ENCODE measurements at places on chromosomes 11 and 22.

DNA sequence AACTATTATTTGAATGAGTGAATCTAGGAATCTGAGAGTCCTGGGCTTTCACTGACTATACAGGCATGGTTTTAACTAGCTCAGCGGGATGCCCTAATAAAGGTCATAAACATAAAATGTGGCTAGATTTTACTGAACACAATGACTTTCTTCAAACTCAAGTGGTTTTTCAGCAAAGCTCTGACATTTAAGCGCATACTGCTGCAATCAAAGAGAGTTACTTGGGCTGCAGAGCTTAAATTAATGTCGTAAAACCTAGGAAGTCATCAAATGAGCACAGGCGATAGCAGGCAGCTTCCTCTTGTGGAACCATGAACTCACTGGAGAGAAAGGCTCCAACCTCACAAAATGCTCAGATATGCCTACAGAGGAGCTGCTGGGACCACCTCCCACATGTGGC lies 6.7 kb downstream of the CSNK2A3 start:
- no peak for ATAC-seq

DNA sequence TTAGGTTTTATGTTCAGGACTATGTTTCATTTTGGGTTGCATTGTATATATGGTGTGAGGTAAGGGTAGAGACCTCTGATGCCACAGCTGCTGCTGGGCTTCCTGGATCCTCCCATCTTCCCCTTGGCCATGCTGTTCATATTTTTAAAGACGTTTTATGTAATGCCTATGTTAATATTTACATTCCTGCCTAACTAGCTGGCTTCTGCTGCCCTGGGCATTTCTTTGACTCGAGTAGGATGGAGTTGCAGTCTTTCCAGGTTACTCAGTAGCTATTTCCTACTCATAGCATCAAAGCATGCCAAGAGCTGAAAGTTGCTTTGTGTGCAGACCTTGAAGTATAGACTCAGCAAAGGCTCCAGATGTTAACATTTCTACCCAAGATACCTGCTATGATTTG lies 220.5 kb upstream of the CADM1 start:
- no peak for ATAC-seq

DNA sequence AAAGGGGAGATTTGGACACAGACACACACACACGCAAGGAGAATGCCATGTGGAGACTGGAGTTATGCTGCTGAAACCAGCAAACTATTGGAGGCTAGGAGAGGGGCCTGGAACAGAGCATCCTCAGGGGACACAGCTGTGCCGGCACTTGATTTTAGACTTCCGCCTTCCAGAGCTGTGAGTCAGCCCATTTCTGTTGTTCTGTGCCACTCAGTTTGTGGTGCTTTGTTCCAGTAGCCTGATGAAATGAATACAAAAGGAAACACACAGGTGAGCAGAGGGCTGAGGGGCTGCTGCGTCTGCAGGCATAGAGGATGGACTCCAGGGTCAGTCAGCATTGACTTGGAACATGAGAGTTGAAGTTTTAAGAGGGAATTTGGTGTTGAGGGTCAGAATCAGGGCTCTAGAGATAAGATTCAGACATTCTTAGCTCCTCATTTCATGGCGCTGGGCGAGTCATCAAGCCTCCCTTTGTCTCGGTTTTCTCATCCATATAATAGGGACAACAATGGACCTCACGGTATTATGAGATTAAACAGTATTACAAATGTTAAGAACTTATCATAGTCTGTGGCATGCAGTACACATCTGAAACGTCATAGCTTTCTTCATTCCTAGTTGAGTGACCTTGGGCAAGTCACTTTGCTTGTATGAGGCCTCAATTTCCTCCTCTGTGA lies 191.0 kb downstream of the MIAT start:
- no peak for ATAC-seq

GRCh38 chr11:11306855-11307254 lies 46.2 kb downstream of the CSNK2A3 start:
- ATAC-seq = no peak

- no peak for ATAC-seq
Measured at GRCh38 chr11:128535468-128536457, 51.6 kb downstream of the ETS1 start.

GRCh38 chr11:44066732-44067141 lies 667 bp downstream of the ACCS start:
- ATAC-seq = peak; percentile 35

DNA sequence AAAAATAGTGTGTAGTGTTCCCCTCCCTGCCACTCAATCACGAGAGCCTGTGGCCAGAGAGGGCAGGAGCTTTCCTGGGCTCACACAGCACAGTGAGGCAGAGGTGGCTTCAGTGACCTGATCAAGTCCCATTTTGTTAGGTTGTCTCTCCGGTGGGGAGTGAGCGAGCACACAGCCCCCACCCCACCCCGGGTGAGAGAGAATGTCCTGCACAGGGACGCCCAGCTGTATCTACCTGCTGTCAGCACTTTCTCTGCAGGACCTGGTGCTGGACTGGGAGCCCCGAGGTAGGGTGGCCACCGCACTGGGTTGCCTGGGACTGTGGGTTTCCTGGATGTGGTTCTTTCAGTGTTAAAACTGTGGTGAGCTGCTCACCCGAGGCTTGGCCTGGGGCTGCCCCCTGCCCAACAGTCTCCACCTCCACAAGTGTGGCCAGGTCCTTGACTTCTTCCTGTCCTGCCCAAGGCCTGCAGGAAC lies 6.1 kb downstream of the CAPN5 start:
- ATAC-seq = peak; percentile 21

GRCh38 chr11:126809514-126810289 lies 190.9 kb downstream of the KIRREL3 start:
- ATAC-seq = no peak

DNA sequence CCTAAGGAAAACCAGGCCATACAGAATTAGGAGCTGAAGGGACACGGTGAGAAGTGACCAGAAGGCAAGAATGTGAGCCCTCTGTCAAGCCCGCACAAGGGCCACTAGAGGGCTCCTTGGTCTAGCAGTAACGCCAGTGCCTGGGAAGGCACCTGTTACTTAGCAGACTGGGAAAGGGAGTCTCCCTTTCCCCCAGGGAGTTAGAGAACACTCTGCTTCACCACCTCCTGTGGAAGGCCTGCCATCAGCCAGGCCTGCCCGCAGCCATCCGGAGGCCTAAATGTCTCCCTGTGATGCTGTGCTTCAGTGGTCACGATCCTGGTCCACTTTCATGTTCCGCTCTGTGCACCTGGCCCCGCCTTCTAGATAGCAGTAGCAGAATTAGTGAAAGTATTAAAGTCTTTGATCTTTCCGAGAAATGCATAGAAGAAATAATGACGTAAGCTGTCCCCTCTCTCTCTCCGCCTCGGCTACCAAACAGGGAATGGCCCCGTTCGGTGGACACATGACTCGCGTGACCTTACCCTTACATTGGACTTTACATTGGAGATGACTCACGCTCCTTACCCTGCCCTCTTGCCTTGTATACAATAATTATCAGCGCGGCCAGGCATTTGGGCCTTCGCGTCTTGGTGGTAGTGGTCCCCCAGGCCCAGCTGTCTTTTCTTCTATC lies 10.7 kb upstream of the GSTP1 start:
- peak; percentile 70 for ATAC-seq

DNA sequence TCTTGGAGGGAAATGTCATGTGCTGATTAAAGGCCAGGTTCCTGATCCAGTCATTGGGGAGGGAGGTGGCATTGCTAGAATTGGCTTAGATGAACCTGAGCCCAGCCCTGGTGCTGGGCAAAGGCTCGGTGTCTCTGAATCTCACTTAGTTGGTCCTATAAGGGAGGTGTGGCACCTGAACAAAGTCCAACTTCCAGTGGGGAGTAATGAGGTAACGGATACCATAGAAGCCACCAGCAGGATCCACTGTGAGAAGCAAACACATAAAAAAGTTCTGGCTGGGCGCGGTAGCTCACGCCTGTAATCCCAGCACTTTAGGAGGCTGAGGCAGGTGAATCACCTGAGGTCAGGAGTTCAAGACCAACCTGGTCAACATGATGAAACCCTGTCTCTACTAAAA lies 26.6 kb downstream of the PRDM11 start:
- ATAC-seq = no peak

GRCh38 chr11:74895340-74896116 lies 53.4 kb downstream of the XRRA1 start:
- ATAC-seq = no peak

GRCh38 chr11:33296695-33297094 lies 39.5 kb downstream of the HIPK3 start:
- ATAC-seq = no peak

DNA sequence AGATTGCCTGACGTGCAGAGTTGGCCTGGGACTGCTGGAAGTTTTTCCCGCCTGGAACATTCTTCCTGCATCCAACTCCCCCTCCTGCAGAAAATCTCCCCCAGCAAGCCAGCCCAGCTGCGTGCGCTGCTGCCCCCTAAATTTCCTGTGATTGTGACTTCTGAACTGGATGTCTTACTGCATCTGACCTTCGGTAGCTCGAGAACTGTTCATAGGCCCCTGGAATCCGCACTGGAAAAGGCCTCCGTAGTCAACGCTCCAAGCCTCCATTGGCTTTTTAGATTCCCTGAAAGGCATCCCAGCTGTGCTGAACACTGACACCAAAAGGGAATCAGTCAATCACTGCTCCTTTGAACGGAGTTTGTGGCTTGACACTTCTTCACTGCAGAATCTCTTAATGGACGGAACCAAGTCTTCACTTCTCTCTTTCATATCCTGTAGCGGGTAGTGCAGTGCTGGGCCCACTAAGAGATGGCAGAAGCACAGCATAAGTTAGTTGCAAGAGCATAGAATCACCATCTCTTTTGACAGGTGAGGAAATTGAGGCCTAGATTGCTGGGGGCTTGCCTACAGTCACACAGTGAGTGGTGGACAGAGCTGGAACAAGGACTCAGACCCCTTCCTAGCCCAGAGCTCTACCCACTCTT lies 14.2 kb upstream of the RASD2 start:
- ATAC-seq = no peak

DNA sequence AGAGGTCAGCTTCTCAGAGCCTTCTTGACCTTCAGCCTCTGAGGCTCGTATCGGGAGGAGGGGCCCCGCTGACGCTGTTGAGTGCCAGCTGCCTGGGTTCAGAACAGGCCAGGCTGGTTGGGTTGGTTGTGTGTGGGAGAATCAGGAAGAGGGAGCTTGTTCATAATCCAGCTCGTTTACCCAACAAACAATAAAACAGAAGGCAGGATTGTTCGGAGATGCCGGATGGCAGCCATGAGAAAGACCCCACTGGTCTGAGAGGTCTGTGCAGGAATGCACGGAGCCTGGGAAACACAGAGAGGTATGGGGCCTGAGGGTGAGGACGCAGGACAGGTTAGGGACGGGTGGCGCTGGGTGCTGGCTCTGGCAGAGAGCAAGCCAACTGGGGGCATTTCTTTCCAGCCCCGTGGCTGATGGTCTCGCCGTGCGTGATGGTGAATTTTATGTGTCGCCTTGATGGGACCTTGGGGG lies 31.6 kb upstream of the SHANK2 start:
- no peak for ATAC-seq

- ATAC-seq = no peak
Measured at GRCh38 chr11:14584595-14584994, 59.0 kb upstream of the PDE3B start.

DNA sequence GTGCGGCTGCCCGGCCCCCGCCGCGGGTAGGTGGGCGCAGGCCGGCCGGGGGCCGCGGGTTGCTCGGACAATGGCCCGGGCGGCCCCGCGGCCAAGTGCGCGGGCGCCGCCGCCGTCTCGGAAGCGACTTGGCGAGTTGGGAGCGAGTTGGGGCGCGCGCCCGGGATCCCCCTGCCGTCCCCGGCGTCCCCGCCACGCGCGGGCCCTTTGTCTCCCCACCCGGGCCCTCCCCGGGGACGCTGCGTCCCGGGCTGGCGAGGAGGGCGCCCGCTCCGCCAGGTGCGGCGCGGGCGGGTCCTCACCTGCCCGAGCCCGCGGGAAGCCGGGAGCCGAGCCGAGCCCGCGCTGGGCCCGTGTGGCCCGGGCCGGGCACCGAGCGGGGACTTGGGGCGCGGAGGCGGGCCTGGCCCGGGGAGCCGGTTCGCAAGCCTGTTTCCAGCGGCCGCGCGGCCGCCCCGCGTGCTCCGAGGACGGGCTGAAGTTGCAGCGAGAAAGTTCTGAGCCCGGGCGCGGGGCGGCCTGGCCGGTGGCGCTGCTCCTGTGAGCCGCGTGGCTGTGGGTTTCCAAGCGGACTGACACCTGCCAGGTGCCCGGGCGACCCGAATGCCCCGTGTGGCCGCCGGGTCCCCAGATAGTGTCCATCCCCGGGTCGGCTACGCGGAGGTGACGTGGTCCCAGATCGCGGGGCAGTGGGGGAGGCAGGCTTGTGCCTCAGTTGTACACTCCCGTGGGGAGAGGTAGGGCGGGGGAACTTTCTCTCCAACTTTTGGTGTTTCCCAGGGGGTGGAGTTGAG lies 586 bp downstream of the LRP5 start:
- peak; percentile 19 for ATAC-seq

- ATAC-seq = no peak
Measured at GRCh38 chr11:69489031-69489745, 7.7 kb downstream of the LINC01488 start.

DNA sequence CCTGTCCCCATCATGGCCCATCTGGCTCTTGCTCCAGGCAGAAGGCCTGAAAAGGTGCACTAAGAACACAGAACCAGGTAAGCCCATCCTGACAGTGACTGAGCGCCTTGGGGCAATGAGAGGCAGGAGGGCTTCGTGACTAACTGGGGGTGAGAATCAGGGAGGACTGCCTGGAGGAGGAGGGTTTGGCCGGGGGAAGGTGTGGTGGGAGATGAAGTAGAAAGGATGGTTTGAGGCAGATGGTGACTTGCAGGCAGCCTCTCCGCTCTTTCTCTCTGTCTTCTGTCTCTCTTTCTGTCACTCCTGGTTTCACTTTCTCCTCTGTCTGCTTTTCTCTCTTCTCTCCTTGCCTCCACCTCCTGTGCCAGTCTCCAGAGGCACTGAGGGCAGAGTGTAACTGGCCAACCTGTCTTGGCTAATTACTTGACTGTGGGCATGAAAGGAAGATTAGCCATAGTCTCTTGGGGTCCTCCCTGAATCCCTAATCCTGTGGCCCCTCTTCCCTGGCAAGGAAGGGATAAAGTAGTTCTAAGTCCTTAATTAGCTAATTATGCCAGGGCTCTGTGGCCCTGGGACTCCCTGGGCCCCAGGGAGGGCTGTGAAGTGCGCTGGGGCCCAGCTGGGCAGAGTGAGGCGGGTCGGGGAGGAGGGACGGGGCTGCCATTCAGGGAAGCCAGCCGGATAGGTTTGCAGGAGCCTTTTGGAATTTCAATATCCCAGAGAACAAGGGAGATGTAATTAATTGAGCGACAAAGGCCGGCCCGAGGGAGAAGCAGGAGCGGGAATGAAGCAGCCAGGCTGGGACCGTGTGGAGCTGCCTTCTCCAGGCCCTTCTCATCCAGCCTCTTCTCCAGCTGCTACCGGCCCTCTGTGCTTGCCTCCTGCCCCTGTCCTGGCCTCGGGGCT lies 61.1 kb downstream of the CACNA1I start:
- no peak for ATAC-seq

- no peak for ATAC-seq
Measured at GRCh38 chr22:46010207-46010867, 33.4 kb upstream of the WNT7B start.

Measured in SK-N-SH treated with all-trans-retinoic acid at 6 μM for 48 hours (cell line).